ENCODE measurements at places on chromosomes 4 and X. TPM values are rescaled to one million over a fixed set of nuclear protein-coding genes. Genes with fewer than 3 reads are reported as not detected.

GRCh38 chrX:97867266-97867665 lies 983.6 kb downstream of the RPA4 start:
- DNase-seq = no peak

DNA sequence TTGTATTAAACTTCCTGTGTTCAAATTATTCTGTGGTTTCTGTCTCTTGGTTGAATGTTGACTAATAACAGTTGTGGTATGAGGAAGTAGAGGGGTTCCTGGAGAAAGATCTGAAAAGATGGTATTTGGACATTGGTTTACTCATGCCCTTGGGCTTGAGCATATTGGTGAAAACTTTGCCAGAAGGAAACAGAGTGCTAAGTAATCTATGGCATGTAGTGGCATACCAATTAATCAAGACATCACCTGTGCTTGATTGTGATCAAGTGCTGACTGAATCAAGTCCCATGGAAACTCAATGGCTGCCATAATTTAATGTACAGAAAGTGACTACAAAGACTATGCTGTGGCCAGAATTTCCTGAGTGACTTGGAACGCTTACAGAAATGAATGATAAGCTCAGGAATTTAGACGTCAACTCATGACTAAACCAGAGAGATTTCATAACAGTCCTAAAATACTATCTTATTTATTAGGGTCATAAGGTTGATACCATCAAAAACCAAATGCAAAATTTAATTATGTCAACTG lies 2062.9 kb downstream of the ARAP2 start:
- no peak for DNase-seq

DNA sequence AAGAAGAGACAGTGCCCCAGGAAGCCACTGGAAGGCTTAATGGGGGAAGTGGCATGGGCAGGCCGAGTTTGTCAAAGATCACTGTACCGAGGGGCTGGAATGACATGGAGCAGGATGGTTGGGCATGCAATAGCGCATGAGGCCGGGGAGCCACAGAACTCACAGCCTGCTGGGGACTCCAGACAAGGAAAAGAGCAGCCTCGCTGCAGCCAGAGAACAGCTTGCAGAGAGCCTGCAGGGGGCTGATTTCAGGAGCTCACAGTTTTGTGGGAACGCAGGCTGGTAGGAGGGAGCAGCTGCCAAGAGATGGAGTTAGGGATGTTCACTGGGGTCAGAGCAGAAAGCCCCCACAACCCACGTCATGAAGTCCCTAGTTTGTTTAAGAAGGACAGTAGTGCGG lies 45.4 kb downstream of the STOX2 start:
- no peak for DNase-seq

Gene USP27X
- total RNA-seq = 3.7 TPM

DNA sequence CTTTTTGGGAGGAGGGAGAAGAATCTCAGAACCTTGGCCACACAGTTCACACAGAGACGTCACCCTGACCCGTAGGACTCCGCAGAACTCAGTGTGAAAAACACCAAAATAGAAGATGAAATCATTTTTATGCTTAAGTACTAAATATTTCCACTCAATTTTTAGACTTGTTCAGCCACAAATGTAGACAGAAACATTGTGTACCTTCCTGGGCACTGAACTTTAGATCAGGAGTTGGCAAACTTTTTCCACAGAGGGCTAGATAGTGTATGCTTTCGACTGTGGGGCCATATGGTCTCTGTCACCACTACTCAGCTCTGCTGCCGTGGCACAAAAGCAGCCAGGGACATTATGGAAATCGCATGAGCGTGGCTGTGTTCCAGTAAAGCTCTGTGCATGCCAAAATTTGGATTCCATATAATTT lies 61.8 kb upstream of the STOX2 start:
- DNase-seq = no peak

- no peak for DNase-seq
Observed at GRCh38 chr4:139843641-139844040, 178.0 kb downstream of the MGST2 start.

Gene RPA4
- total RNA-seq = 1.7 TPM

DNA sequence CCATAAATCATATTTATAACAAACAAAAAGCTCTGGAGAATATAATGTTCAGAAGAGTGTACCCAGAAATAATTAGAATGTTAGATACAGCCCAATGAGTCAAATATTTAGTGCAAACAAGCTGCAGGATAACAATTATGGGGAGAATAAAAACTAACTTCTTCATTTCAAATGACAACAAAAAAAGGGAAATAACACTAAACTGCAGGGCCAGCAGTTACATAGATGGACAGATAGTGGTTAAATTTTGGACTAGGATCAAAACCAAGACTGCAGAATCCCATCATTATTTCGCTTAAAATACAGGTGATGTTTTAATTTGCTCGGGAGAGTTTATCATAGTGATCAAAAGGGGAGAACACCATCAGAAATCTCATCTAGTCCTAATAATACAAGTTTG lies 617 bp upstream of the GPR34 start:
- DNase-seq = no peak

- DNase-seq = no peak
Observed at GRCh38 chr4:142168181-142168580, 531.8 kb downstream of the IL15 start.

Gene TMPRSS11D
- total RNA-seq = 0.09 TPM

GRCh38 chr4:45550766-45551366 lies 573.0 kb downstream of the GABRG1 start:
- DNase-seq = no peak

DNA sequence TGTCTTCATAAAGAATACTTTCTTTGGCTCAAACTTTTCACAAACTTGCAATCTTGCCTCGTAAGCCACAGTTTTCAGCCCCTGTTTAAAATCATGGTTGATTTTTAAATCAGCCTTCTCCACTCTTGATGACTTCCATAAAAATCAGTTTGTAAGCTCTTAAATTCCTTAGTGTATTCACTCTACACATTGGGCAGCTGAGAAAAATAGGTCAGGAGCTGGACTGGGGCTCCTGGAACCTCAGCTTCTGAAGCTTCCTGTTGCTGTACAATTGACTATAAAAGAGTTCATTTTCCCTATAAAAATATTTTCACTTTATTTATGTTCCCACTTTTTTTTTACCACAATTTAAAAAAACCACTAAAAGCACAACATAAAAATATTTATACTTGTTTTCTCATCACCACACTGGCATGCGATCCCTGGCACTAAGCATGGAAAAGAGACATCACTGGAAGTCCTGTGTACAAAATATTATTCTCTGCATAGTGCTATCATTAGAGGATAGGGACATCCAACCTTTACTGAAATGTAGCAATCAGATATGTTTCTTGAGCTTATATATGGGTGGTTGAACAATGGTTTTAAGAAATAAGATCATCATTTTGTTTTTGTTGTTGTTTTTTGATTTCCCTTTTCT lies 345.7 kb downstream of the FBXO8 start:
- DNase-seq = no peak

Data from dermis blood vessel endothelial cell (primary cell).